ENCODE measurements at places on chromosomes 1 and 21. TPM values are rescaled to one million over a fixed set of nuclear protein-coding genes. Genes with fewer than 3 reads are reported as not detected.
A peak's percentile ranks its signal among the peaks of the same experiment; 100 is the strongest.

GRCh38 chr1:76939050-76939816 lies 72.0 kb downstream of the ST6GALNAC5 start:
- peak; percentile 73 for ATAC-seq

The CCDC181 gene
- 0.67 TPM for total RNA-seq

DNA sequence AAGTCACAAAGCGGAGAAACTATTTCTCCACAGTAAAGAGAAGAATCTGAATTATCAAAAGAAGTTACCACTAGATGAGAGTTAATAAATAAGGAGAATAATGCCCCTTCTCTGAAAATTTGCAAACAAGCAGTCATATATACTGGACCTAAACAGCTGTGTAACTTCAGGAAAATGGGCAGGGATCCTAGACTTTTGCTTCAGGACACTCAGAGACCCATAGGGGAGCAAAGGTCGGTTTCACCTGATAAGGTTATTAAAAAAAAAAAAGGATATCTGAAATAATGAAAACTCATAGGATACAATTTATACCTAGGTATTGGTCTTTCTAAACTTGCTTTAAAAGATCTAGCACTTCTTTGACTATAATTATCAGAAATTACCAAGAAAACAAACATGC lies 191.4 kb downstream of the KCNH1 start:
- no peak for ATAC-seq

DNA sequence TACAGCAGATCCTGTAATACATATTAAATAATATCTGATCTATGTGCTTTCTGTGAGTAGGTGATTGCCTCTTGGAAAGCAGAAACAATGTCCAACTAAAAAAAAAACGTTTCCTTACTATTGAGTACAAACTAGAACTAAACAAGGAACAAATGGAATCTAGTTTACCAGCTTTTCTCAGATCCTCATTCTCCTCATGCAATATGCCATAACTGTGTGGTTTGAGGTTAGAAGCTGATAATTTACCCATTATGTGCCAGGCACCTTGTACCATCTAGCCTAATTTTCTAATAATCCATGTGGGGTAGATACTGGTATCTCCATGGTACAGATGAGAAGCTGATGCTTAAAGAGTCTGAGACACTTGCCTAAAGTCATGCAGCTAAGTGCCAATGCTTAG lies 154.7 kb downstream of the PTGER3 start:
- no peak for ATAC-seq

DNA sequence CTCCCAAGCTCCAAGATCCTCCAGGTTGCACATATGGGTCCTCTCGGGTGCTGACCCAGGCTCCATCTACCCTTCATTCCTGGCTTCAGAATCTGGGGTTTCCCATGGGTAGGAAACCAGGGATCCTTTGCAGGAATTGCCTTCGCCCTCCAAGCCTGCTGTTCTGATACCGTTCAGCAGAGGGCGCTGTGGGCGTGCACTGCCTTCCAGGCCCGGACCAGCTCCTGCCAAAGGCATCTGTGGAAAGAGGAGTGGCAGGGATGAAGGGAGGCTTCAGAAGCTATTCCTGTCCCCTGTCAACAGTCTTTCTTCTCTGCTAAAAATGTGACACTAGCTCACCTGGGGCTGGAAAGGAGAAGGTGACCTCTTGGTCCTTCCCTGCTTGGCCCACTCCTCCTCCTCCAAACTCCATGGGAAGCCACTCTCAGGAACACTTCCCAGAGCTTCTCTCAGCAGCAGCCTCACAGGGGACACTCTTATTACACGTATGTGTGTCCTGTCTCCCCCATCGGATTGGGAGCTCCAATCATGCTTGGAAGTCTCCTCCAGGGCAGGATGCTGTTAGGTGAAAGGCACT lies 71.2 kb downstream of the VWA5B1 start:
- ATAC-seq: peak; percentile 46

- no peak for ATAC-seq
These were observed 8.4 kb downstream of the SLC35E2B start for GRCh38 chr1:1684031-1684681.

- ATAC-seq: no peak
These were observed 5.6 kb downstream of the HYI start for GRCh38 chr1:43447891-43448708.

The FAM110D gene
- 0.43 TPM for total RNA-seq

GRCh38 chr1:19160831-19161230 lies 49.2 kb downstream of the UBR4 start:
- ATAC-seq: no peak

- ATAC-seq: no peak
These were observed 3.6 kb downstream of the KIAA0040 start for GRCh38 chr1:175188936-175189335.

GRCh38 chr1:172638249-172638648 lies 20.7 kb upstream of the FASLG start:
- ATAC-seq: no peak

GRCh38 chr1:55039342-55040082 lies at the start of gene PCSK9:
Gene PCSK9 (plus strand): TSS chr1:55039548. CDS start chr1:55039838, 290 bp downstream.
- ATAC-seq: peak; percentile 85

GRCh38 chr1:204313675-204314074 lies 46.1 kb downstream of the PLEKHA6 start:
- no peak for ATAC-seq

DNA sequence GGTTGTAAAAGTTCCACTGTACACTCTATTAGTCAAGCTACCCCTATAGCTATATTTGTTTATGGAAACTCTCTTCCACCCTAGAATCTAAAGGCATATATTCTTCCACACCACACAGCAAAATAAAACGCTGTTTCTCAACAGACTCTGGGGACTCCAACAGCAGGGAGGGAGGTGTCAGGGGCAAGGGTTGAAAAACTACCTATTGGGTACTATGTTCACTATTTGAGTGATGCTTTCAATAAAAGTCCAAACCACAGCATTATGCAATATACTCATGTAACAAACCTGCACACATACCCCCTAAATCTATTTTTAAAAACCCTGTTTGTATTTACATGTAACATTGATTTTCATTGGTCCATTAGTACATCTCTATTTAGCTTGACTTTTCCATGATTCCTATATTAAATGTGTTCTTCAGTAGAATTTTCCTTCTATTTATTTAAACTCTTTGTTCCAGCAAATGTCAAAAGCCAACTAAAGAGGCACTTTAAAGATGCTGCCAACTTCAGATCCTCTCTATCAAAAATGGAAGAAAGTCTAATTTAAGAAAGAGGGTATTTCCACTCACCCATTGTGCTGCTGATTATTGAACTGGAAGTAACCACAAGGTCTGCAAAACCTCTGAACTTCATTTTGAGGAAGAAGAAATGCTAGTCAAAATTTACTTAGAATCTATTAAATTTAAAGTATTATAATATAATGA lies 26.2 kb downstream of the RGS7 start:
- no peak for ATAC-seq

DNA sequence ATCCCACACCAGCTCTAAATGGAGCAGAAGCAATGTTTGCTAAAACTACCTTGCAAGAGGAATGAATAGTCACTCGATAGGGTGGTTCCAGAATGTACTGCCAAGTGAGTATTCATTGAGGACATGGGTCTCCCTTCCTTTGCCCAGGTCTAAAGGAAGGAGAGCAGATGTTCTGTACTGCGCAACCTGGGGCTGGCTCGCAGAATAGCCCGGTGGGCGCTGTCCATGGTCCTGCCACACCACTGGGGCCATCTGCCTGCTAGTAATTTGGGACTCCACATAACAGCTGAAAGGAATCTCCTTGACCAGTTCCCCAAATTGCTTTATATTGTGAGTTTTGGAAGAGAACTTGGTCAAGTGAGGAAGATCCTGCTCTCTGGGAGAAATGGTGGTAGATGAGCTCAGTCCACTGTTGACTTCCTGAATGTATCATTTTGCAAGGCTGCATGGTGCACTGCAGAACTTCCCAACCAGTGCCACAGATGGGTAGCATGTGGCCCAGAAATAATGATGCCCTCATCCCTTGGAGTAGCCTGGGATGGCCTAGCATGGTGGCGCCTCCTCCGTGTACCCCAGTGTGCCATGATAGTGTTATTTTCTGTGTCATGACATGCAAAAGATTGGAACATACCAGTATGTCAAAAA lies 5.7 kb downstream of the SLC6A17 start:
- ATAC-seq: peak; percentile 45

The GPR157 gene
- 5.9 TPM for total RNA-seq

The COL8A2 gene
- total RNA-seq: 0.73 TPM

DNA sequence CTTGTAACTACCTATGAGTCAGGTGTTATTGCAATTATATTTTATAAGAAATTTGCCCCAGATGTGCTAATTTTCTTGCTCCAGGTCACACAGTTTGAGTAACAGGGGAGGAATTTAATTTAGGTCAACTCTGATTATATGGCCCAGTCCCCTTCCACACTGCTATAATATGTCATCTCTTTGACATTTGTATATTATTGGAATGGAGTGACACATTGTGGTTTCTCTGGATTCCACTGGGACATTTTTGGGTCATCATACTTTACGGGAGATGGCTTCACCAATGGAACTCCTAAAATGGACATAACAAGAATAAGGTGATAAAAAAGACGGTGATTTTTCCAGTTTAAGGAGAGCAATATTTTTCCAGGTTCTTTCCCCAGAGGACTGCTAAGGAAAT lies 191.2 kb downstream of the DISC1 start:
- ATAC-seq: no peak

DNA sequence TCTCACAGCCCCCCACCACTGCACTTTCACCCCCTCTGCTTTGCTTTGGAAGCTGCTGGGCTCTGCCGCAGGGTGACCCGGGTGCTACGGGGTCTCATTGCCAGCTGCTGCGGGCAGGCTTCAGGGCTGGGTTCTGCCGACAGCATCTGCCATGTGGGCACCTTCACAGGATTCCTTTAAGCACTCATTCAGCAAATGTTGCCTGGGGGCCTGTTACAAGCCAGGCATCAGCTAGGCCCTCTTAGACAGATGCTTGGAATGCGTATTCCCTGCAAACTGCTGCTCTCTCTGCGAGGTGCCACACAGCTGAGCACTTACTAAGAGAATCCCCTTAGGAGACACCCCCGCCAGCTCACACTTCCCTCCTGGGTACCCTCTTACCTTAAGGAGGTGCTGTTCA lies 29.2 kb downstream of the COL16A1 start:
- ATAC-seq: no peak

GRCh38 chr1:100419072-100419471 lies 66.8 kb downstream of the CDC14A start:
- ATAC-seq: no peak

DNA sequence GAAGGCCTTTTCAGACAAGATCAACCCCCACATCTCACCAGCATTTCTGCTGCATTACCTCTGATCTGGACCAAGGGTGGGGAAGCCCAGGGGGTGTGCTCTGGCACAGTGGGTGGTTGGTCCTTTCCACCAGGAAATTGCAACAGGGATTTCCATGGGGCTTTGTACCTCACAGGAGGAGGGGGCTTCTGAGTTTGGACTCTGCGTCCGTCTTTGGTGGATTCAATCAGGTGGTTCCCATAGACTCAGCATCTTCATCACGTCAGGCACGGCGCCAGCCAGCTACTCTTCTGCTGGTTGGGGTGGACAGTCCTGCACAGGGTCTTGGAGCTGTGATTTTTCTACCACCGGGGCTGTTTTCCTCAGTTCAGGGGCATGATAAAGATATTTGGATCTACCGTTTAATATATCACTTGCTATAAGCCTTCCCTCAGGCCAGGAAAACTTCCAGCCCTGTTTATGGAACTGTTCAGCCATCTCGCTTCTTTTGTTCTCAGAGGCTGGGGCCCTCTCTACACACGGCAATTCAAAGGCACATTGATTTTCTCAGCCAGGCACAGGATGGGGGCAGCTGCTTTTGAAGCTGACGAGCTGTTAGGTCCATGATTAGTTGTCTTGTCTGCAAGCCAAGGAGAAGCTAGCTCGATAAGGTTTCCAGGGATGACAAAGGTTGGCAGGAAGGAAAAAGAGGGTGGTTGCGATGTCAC lies 467.3 kb downstream of the CAMTA1 start:
- ATAC-seq: no peak

GRCh38 chr1:26570287-26570686 lies 40.7 kb downstream of the RPS6KA1 start:
- no peak for ATAC-seq

GRCh38 chr1:109722908-109723691 lies 11.0 kb downstream of the GSTM5 start:
- peak; percentile 66 for ATAC-seq

DNA sequence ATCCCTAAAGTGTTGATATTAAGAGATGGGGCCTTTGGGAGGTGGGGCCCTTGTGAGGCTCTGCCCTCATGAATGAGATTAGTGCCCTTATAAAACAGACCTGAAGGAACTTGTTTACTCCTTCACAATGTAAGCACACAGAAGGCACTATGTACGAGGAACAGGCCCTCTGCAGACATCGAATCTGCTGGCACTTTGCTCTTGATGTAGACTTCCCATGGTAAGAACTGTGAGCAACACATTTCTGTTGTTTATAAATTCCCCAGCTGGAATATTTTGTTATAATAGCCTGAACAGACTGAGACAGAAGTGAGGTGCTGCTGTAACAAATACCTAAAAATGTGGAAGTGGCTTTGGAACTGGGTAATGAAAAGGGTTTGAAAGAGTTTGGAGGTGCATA lies 193.2 kb downstream of the TGFB2 start:
- ATAC-seq: no peak

- ATAC-seq: no peak
These were observed 63.9 kb upstream of the CYP2J2 start for GRCh38 chr1:59990470-59990869.

- ATAC-seq: no peak
These were observed 5.0 kb downstream of the NGF start for GRCh38 chr1:115332813-115333608.

DNA sequence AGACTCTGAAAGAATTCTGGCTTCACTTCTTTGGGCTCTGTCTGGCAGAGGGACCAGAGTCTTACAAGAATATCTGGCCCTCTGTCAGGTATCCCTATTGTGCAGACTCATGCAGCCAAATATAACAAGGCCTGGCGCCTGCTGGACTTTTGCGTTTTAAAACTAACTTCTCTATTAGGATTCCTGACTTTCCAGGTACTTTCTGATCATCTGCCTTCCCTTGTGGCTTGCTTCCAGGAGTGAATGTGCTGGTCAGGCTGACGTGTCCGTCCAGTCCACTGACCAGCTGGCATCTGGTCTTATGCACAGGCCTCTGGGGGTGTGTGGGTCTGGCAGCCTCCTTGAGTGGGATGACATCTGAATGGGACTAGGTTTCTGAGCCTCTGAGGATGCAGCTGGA lies 8.6 kb upstream of the RAB29 start:
- ATAC-seq: no peak
